ENCODE measurements at places on chromosomes 5 and 9. TPM values are rescaled to one million over a fixed set of nuclear protein-coding genes. Genes with fewer than 3 reads are reported as not detected.

ARHGEF37 gene
- 61.1 TPM for total RNA-seq

ANKRD55 gene
- not detected for total RNA-seq

ZDHHC11 gene
- total RNA-seq: 1.2 TPM

HEMGN gene
- 1.4 TPM for total RNA-seq

FOXD1 gene
- 1.6 TPM for total RNA-seq

SLC46A2 gene
- total RNA-seq: 0.80 TPM

SGCD gene
- 3.6 TPM for total RNA-seq

HTR1A gene
- total RNA-seq: 1.2 TPM

ANXA2R gene
- total RNA-seq: 5.3 TPM

Measured in prostate gland (tissue), 2 donors.